ENCODE measurements at places on chromosomes 12 and 14.

GRCh38 chr12:6788972-6789924 lies at the start of gene CD4:
Gene CD4, plus strand, starts transcription at chr12:6789528. Its CDS starts 10,611 bp downstream, at chr12:6800139.
- DNase-seq = peak; percentile 81

DNA sequence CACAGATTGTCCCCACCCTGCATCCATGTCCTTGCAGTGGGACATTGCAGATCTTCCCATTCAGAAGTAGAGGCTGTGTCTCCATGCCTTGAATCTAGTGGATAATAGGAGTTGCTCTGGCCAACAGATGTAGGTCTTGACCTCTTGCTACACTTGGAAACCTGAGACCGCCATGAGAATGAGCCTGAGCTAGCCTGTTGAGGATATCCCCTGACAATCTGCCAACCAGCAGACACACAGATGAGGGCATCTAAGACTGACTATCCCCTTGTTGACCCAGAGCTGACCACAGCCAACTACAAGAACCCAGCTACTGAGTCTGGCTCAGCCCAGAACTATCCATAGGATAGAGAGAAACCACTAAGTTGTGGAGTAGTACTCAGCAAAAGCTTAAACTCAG lies 161.1 kb upstream of the NOS1 start:
- no peak for DNase-seq

DNA sequence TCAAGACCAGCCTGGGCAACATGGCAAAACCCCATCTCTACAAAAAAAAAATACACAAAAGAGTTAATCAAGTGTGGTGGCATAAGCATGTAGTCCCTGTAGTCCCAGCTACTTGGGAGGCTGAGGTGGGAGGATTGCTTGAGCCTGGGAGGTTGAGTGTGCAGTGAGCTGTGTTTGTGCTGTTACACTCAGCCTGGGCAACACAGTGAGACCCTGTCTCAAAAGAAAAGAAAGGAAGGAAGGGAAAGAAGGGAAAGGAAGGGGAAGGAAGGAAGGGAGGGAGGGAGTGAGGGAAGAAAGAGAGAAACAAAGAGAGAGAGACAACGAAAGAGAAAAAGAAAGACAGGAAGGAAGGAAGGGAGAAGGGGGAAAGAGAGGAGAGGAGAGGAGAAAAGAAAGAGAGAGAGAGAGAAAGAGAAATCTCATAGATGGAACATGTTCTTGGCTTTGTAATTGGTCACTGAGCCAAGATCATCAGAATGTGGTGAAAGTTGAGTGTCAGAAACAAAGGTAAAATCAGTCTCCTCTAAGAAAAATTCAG lies 26.8 kb upstream of the NAP1L1 start:
- DNase-seq = no peak

DNA sequence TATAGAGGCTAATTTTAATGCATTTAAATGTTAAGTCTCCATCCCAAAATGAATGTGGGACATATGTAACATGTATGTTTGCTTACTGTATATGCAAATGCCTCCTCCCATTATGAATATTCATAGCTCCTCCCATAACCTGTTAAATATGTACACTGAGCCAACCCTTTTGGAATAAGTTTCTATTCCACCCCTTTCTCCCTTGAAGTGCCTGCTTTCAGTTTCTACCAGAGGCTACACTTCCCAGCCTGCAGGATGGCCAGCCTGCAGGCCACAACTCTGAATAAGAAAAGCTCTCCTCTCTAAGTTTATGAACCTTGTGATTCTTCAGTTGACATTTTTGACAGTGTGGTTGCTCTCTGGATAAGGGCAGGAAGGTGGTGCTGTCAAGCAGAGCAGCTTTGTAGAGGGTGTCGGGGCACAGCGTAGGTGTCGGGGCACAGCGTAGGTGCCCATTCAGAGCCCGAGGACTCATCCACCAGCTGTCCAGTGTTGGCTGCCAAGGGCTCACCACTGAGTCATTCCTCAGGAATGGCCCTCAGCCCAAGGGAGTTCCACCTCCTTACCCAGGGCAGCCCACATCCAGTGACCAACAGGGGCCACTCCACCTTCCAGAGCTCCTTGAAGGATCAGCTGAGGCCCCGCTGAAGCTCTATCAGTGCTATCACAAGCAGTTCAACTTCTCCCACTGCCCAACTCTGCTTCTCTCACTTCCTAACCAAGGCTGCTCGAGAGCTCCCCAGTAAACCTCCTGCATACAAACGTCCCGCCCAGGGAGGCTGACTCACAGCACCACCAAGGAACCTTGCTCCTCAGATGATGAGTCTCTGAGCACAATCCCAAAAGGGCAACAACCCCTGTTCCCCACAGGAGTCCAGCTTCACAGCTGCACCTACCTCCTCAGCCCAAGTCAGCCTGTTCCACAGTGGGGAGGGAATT lies 31.4 kb downstream of the VWF start:
- no peak for DNase-seq

DNA sequence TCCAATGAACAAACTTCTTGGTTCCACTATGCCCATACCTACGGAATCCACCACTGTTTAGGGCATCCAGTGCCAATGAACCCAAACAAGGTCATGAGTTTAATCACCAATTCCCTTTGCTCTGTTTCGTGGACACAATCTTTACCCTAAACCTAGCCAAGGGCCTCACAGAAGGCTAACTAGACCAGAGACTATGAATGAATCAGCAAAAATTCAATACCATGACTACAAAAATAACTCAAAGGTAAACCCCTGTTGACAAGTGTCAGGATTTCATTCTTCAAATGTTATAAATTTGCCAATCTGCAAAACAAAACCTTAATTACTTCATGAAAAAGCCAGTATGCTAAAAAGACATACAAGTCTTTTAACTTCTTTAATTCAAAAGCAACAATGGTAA lies 96.7 kb downstream of the CEP128 start:
- DNase-seq = no peak

DNA sequence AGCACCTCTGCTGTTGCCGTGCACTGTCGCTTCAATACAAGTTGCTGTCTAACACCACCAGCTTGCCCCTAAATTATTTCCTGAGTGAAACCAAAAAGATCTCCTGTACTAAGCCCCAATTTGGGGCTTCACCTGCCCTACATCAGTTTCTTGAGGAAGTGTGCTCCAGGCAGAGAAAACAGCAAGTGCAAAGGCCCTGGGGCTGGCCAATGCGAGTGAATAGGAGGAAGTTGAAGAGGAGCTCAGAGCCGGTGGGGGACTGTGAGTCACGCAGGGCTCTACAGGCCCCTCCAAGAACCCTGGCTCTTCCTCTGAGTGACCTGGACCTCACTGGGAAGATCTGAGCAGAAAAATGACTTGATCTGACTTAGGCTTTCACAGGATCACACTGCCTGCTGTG lies 117.2 kb downstream of the IPO8 start:
- no peak for DNase-seq

DNA sequence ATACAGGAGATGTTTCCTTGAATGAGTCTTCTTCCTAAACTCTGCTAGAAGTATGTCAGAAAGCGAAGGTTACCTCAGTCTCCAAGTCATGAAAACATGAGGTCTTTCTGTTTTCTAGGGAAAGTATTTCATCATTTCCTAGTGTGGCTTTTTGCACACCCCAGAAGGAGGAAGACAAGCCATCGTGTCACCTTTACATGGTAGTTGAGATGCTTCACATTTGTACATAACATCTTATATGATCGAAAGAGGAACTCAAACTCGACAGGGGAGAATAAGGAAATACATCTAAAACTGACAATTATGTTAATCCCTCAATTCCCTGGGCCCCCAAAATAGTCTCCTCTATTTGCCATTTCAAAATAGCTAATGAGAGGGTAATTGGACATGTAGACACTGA lies 214.1 kb upstream of the PLEKHG7 start:
- DNase-seq = no peak

DNA sequence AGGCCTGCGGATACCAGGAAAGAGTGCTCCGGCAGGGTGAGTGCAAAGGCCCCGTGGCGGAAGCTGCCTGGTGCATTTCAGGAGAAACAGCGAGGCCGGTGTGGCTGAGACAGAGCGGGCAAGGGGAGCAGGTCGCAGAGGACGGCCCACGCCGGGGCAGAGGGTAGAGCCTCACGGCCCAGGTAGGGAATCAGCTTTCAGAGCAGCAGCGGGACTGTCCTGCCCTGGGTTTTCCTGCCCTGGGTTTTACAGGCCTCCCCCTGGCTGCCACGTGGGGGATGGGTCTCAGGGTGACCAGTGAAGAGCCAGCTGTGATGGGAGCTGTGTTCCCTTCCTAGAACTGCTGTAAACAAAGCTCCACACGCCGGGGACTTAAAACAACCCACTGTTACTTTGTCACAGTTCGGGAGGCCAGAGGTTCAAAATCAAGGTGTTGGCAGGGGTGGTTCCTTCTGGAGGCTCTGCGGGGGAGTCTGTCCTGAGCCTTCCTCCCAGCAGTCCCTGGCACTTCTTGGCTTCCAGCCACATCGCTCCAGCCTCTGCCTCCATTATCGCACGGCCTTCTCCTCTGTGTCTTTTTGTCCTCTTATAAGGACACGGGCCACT lies 10.4 kb downstream of the NCOR2 start:
- no peak for DNase-seq

DNA sequence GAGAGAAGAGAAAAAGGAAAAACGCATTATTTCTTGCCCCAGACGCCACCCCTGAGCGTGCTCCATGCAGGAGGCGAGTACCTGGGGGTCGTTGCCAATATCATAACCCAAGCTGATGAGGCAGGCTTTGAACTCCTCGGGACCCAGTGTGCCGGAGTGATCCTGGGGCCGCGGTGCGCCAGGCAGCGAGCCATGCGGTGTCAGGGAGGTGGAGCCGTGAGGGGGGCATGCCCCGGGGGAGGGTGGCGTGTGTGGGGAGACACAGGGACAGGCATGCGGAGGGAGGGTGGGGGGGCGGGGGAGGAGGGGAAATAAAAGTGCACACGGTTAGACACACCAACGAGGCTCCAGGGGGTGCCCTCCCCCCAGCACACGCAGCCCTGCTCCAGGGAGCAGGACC lies 86.0 kb upstream of the ZFP36L1 start:
- no peak for DNase-seq

GRCh38 chr14:75625034-75625433 lies 35.6 kb downstream of the ERG28 start:
- DNase-seq = no peak

DNA sequence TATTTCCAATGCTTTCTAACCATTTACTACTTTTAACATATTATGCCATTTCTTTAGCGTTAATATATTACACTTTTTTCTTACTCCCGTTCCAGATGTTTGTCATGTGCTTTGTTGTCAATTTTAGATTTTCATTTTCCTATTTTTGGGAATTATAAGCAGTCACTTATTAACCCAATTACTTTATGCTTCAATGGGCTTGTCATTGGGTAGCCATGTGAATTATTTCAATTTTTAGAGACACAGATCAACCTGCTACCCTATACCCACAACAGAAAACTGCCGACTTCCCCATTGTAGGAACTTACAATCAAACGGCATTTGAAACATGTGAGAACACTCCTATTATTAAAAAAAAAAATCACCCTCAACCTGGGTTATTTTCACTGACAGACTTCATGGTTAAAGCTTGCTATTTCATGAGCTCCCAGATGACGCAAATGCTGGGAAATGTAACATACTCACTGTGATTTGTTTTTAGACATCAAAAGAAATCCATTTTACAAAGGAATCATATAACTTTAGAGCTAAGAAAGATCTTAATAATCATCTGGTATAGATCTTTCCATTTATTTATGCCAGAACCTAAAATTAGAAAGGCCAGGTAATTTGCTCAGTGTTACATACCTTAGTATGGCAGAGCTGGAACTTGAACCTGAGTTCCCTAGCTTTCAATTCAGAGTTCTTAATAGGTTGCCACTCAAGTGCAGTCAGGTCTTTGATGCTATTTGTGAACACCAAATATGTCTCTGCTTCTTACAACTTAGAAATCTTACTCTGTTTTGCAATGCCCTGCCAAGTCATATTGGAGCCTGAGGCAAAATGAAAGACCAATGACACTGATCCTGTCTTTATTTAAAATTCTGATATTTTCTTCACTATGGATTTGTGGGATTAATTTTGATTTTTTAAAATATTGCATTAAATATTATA lies 340.4 kb downstream of the RAD51B start:
- no peak for DNase-seq

GRCh38 chr14:47833011-47833410 lies 157.6 kb upstream of the MDGA2 start:
- DNase-seq = no peak

DNA sequence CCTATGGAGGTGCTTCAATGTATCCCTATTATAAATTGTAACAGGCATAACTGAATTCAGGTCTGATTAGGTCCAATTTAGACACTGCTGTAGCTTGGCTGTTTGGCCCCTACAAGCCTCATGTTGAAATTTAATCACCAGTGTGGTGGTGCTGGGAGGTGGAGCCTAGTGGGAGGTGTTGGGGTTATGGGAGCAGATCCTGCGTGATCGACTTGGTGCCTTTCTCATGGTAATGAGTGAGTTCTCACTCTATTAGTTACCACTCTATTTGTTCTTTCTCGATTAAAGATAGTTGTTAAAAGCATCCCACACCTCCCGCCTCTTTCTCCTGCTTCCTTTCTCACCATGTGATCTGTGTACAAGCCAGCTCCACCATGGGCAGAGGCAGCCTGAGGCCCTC lies 122.1 kb downstream of the FOXA1 start:
- no peak for DNase-seq

DNA sequence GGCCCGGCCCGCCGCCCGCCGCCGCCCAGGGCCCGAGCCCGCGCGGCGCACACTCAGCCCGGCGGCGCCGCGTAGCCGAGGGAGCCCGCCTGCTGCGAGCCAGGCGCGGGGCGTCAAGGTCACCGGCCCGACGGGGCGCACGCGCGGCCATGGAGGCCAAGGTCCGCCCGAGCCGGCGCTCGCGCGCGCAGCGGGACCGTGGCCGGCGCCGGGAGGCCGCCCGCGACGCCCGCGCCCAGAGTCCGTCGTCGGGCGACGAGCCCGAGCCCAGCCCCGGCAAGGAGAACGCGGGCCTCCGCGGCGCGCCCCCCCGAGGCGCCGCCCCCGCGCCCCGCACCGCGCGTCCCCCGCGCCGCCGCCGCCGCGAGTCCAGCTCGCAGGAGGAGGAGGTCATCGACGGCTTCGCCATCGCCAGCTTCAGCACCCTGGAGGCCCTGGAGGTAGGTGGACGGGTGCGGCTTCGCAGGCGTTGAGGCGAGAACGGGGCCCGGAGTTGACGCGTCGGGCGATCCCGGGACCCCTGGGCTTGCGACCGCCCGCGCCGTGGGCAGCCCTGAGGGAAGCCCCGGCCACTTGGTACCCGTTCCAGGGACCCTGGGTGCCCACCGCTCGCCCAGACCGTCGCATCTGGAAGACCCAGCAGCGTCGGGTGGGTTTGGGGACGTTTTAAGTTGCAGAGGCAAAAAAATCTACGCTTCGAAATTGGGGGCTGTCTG lies 629 bp downstream of the FBRSL1 start:
- DNase-seq = no peak

- DNase-seq = no peak
These were observed 41.2 kb downstream of the VEZT start for GRCh38 chr12:95258803-95259202.

- DNase-seq = no peak
These were observed 326.7 kb downstream of the ADGRD1 start for GRCh38 chr12:131280426-131280825.

GRCh38 chr12:1974812-1975211 lies 29.4 kb downstream of the DCP1B start:
- no peak for DNase-seq

- DNase-seq = no peak
These were observed 3.2 kb downstream of the CRIP2 start for GRCh38 chr14:105477660-105478397.

GRCh38 chr12:106109168-106109910 lies 29.4 kb downstream of the NUAK1 start:
- no peak for DNase-seq
